ENCODE measurements at places on chromosomes 1 and 21. TPM values are rescaled to one million over a fixed set of nuclear protein-coding genes. Genes with fewer than 3 reads are reported as not detected.

DNA sequence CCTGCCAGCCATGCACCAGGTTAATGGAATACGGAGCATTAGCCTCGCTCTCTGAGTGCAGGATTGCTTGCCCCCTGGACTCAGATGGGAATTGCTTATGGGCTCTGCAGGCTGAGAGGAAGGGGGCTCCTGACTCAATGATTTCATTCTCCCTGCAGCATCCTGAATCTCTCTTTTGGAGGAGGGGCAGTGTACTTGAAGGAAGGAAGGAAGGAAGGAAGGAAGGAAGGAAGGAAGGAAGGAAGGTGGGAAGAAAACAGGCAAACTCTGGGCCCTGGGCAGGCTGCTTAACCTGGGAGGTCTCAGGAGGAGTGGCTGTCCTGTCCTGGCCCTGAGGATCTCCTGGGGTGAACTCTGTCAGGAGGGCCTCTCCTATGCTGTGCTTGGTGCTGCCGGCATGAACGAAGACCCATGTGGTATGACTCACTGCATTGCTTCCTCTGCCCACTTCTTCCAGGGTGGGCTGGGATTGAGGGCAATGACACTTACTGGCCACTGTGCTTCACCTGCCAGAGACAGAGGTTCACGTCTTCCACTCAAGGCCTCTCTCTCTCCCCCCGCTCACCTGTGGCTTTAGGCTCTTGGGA lies 257.1 kb upstream of the CSF3R start:
- peak; percentile 29 for DNase-seq

The LIN28A gene
- total RNA-seq: not detected

DNA sequence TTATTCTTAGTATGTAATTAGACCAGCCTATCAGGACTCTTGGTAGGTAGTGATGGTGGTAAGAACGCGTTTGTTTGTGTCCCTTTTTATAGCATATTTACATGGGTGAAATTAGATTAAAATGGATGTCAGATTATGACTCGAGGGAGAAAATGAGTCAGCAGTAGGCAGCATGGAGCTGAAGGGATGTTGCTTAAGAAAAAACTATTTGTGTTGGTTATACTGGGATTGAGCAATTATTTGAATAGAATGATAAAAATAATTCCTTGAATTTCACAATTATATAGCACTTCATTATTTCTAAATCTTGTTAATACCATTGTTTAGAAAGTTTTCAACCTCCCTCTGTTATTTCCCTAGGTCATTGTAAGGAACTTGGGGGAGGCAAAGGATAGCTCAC lies 348.8 kb downstream of the RYR2 start:
- DNase-seq: no peak

GRCh38 chr1:162717548-162718184 lies 72.8 kb upstream of the HSD17B7 start:
- no peak for DNase-seq

DNA sequence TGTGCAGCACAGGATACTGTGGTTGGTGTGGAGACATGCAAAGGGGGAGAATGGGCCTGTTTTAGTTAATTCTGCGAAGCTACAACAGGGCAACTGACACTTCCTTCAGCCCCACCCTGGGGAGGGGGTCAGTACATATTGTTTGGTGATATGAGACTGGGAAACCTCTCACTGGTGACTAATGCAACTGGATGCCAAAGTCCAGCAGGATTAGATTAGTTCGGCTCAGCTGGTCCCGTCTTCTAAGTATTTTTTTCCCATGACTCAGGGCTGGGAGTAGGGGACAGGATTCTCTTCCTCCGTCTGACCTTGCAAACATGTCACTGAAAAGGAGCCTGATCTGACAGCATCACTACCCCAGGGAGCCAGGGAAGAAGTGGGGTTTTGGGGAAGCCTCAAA lies 43.0 kb downstream of the PLXNA2 start:
- DNase-seq: no peak

GRCh38 chr1:12048372-12048771 lies 14.7 kb upstream of the TNFRSF8 start:
- no peak for DNase-seq

DNA sequence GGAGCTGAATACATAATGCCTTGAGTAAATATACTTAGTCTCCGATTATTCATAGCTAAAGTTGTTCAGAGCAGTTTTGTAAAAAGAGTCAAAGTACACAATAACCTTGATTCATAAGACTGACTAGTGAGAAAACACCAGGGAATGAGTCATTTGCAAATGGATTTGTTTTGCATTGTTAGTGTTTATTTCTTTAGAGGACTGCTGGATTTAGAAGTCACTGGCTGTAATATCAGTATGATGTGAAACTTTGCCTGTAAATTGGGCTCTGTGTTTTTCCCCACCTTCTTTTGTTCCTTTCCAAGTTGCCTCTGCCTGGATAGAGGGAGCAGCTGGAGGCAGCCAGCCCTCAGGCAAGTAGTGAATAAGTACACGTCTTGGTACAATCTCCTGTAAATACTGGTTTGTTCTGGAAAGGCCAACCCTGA lies 474.7 kb downstream of the NUF2 start:
- no peak for DNase-seq

- DNase-seq: no peak
Measured at GRCh38 chr1:159554261-159554660, 18.5 kb upstream of the OR10J5 start.

DNA sequence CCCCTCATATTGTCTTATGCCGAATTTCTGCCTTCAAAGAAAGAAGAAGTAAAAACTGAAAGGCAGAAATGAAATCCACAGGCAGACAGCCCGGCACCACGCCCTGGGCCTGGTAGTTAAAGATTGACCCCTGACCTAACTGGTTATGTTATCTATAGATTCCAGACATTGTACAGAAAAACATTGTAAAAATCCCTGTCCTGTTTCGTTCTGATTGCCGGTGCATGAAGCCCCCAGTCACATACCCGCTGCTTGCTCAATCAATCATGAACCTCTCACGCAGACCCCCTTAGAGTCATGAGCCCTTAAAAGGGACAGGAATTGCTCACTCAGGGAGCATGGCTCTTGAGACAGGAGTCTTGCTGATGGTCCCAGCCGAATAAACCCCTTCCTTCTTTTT lies 49.3 kb downstream of the JMJD4 start:
- no peak for DNase-seq

- peak; percentile 75 for DNase-seq
Measured at GRCh38 chr21:36059823-36060158, 535 bp downstream of the SETD4 start.

- DNase-seq: no peak
Measured at GRCh38 chr1:69441496-69441895, 126.2 kb upstream of the LRRC7 start.

The FAM229A gene
- total RNA-seq: 5.7 TPM

The DPT gene
- 335 TPM for total RNA-seq

The PDXK gene
- 23.0 TPM for total RNA-seq

GRCh38 chr1:226696547-226696946 lies 42.5 kb downstream of the ITPKB start:
- no peak for DNase-seq

Measured in sigmoid colon (tissue), 7 donors.